ENCODE measurements at places on chromosomes 4 and X. TPM values are rescaled to one million over a fixed set of nuclear protein-coding genes. Genes with fewer than 3 reads are reported as not detected.

GRCh38 chr4:38322714-38323113, 341.3 kb upstream of the KLF3 start:
- no peak for DNase-seq

DNA sequence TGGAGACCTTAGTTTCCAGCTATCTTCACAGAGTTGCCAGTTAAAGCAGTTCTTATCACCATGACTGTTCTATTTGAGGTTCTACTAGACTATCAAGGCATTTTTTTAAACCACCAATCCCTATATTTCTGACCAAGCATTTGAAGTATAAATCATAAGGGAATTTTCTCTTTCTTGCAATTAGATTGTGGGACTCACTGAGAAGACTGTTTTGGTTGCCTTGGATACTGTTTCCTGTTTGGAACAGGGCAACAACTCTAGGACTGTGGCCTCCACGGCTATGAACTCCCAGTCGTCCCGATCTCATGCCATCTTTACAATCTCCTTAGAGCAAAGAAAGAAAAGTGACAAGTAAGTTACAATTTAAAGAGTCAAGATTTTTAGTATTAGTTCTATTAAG, 11.8 kb downstream of the KIF4A start:
- no peak for DNase-seq

DNA sequence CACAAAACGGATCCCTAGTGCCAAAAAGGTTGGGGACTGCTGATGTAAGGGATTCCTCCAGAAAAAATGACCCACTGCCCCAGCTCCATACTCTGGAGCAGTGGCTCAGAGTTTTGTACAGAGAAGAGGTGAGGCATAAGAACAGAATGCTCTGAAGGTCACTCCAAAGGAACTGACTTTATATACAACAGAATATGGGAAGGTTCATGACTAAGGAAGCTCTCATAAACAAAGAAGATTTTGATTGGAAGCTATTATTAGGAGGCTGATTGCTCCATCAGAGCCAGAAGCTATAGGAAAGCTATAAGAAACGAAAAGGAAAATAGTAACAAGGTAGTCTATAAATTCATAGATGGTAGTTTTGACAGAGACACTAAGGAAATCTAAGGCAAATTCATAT, 203.1 kb downstream of the SLC7A11 start:
- DNase-seq: no peak

Gene GK
- 17.8 TPM for total RNA-seq

- no peak for DNase-seq
Measured at GRCh38 chr4:15688051-15688450, 6.4 kb downstream of the FAM200B start.

DNA sequence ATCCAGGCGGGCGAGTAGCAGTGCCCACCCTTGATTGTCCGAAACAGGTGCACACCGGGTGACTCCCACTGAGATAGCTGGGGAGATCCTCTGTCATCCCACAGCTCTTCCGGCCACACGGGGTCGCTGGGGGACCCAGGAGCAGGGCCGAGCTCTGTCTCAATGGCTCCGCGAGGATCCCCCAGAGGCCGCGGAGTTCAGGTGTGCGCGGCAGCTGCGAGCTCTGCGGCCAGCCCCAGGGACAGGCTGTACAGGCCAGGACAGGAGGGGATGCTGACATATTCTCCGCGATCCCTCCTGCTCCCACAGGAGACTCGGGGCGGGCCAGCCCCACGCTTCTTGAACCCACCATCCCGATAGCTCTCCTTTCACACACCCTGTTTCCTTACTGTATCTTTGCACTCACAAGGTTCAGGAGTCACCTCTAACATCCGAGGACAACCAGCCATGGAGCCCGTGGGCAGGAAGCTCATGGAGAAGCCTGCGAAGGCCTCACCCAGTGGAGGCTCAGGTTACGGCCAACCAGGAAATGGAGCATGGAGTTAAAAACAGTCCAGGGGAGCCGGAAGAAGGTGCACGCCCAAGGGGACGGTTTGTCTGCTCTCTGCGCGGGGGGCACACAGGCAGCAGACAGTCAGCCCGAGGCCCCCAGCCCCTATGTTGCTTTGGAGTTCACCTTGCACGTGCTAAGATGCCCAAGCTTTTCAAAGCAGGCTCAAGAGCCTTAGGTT, 77.9 kb upstream of the AMELX start:
- no peak for DNase-seq

GRCh38 chr4:97577004-97577403, 566.3 kb downstream of the STPG2 start:
- DNase-seq: no peak

Gene SRPX2
- total RNA-seq: 224 TPM

DNA sequence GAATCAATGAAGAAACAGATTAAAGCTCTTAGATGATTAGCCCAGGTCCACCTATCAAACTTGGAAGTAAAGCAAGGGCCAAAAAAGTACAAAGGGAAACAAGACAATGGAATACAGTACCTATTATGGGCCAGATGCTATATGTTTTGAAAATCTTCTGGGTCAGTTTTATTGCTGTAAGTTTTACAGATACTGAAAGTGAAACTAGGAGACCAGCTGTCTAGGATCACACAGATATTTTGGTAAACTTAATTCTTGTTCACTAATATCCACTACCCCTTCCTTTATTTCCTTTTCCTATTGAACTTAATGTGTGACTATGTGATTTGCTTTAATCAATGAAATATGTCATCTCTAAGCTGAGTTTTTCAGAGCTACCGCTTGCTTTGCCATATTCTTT, 505.4 kb upstream of the PITX2 start:
- DNase-seq: no peak

DNA sequence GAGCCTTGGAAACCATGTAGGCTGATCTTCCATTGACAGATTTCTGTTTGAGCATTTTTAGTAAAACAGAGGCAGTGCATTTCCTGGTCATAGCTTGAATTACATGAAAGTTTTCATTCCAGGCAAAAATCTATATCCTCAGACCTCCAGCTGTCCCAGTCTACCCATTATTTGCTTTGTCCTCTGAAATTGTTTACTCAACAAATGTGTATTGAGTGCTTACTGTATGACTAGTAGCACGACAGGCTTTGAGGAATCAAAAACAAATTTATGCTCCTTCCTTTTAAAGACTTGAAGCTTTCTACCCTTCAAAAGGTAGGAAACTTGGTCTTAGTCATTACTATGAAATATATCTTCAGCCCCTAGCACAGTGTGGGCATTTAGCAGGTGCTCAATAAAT, 307.9 kb upstream of the IGFBP7 start:
- no peak for DNase-seq

DNA sequence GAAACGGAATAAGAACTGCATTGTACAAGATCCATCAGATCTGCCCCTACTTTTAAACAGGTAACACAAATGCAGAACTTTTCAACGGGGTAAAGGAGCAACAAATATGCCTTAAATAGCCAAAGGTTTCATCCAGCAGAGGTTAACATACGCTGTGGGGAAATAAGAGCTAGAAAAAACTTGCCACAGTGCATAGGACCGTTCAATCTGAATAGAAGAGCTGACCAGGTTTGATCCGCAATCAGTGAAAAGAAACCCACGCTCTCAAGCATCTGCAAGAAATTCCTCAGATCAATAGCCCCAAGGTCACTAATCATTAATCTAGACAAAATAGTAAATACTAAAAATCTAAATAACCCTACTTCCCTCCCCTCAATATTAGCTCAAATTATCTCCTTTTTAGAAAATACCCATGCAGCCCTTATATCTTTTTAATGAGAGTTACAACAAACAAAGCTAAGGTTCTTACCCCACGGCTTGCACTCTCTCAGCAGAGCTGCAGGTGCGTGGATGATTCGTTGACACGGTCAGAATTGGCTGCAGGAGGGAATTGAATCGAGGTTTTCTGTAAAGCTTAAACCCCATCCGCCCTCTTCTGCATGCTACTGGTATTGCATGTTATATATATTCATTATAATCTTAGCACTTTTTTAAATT, at the start of gene TLR10:
TSS of gene TLR10 (minus strand) at position 539 of the 657 bp plus-strand sequence. CDS start 7,400 bp downstream, outside the sequence.
- DNase-seq: no peak

GRCh38 chrX:15678339-15678738, 13.7 kb upstream of the CLTRN start:
- DNase-seq: no peak

- DNase-seq: no peak
Measured at GRCh38 chr4:122922877-122923511, 597 bp upstream of the NUDT6 start.

Gene DGKK
- total RNA-seq: not detected

Gene S100P
- 16.1 TPM for total RNA-seq
